ENCODE measurements at places on chromosomes 2 and 18.

DNA sequence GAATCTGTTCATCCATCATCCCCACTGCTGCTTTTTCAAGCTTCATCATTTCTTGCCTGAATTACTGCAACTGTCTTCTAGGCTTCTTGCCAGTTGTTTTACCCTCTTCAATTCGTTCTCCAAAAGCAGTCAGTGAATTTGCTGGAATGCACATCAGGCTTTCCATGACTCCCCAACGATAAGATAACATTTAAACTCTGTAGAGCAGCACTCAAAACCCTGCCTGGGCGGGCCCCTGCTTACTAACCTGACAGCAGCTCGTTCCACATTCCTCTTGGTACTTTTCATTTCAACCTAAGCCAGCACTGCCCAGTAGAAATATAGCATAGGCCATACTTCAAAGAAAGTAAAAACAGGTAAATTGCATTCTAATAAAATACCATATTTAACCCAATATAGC is 342.9 kb downstream of the SUCLG1 start:
- no peak for DNase-seq

DNA sequence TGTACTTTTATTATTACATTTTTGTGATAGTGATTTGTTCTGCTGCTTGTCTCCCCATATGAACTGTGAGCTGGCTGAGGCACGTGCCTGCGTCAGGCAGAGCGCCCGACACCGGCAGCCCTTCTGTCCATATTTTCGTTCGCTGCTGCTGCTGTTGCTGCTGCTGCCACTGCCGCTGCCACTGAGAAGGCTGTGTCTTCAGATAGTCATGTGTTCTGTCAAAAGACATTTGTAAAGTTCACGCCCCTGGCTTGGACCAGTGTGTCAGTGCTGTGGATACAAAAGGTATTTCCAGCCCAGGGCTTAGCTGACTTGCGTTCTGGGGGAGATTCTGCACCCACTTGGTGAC is 47.0 kb downstream of the TWIST2 start:
- no peak for DNase-seq

DNA sequence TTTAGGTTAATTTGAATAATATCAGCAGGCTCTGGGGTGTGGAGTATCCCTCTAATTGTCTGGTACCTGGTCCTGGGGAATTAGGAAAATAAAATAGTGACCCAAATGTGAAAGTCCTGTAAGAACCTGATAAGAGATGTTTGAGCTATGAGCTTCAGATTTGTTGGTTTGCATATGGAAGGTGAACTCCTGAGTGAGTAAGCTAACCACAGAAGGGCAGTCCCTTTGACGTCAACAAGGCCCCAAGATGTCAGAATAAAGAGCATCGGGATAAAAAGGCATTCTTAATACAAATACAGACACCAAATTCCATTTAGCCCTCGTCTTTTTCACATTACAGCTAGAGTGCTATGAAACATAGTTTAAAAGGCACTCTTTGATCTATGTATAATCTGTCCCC is 1366.3 kb upstream of the TMEFF2 start:
- DNase-seq, result no peak

GRCh38 chr2:205680067-205680466 is 2.2 kb upstream of the NRP2 start:
- peak; percentile 58 for DNase-seq

GRCh38 chr18:80193701-80194100 is 53.6 kb downstream of the PARD6G start:
- DNase-seq, result no peak

DNA sequence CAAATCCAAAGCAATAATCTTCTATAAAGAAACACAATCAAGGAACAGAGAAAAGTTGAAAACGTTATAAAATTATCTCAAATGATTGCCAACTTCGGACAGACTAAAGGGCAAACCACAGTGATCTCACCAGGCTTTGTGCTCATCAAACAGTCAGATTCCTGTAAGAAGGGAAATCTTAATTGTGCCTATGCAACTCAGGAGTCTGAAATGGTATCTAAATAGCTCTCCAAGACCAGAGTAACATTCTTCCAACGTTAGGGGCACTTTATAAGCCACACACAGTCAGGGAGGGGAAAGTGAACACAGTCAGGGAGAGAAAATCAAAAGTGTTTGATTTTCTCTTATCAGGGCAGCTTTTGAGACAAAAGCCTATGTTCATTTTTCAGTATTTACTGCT is 29.4 kb downstream of the PLEKHM3 start:
- DNase-seq, result no peak

Measured in activated CD4-positive, alpha-beta memory T cell treated with anti-CD3 and anti-CD28 coated beads for 36 hours (primary cell).